ENCODE measurements at places on chromosomes 1 and 21.

- DNase-seq = no peak
These were observed 366.0 kb downstream of the TTLL7 start for GRCh38 chr1:83632906-83633305.

DNA sequence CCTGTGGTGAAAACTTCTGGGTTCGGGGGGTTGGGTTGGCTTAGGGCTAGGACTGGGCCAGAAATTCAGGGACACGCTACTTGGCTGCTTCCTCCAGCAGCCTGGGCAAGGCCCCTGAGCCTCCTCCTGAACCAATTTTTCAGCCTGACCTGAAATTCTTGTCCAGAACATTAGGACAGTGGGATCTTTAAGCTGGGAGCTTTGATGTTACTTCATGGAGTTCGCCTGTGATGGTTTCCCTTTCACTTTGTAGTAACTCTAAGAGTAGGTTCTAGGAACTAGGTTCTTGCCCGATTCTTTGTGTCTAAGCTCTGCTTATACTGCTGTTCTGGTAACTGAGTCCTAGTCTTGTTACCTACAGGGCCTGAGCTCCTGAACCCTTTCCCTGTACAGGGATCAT is 75.3 kb downstream of the S1PR1 start:
- DNase-seq = no peak

DNA sequence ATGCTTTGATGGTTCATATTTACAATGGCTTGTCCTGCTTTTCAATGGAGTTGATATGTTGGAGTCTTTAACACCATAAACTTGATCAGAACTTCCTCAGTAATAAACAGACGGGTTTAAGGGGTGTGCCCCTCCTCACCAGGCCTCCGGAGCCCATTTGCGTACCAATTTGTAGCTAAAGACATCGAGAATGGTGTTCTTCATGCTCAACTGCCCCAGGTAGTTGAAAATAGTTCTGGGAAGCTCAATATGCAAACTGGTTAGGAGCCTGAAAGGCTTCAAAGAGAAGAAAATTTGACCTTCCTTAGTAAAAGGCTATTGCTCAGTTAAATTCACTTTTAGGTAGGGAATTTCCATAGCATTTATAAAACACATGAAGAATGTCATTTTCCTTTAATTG is 68.1 kb upstream of the RRP15 start:
- DNase-seq = no peak

- DNase-seq = no peak
These were observed 5.6 kb upstream of the CENPS start for GRCh38 chr1:10424651-10425050.

GRCh38 chr1:220487297-220487820 is 40.6 kb upstream of the MARK1 start:
- DNase-seq = peak; percentile 42

- no peak for DNase-seq
These were observed 20.9 kb downstream of the BATF3 start for GRCh38 chr1:212678456-212679410.

- no peak for DNase-seq
These were observed 4.2 kb downstream of the TFAP2E start for GRCh38 chr1:35577071-35577998.

DNA sequence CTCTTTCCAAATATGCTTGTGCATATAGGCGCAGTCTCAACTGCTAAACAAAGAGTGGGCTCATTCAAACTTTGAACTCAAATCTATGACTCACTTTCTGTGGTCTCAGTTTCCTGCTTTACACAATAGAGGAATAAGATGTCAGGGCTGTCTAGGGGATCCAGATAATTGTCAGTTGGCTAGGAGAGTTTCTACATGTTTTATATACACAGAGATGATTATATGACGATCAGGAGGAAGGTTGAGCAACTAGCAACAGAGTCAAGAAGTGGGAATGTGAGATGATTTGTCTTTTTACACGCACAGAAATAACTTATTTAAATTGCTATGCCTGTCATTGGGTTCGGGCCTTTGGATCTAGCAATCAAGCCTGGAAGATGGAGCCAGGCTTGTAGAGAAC is 299.4 kb upstream of the LYPLAL1 start:
- DNase-seq = no peak

- DNase-seq = peak; percentile 77
These were observed 61.4 kb upstream of the LRRN2 start for GRCh38 chr1:204746838-204747442.

DNA sequence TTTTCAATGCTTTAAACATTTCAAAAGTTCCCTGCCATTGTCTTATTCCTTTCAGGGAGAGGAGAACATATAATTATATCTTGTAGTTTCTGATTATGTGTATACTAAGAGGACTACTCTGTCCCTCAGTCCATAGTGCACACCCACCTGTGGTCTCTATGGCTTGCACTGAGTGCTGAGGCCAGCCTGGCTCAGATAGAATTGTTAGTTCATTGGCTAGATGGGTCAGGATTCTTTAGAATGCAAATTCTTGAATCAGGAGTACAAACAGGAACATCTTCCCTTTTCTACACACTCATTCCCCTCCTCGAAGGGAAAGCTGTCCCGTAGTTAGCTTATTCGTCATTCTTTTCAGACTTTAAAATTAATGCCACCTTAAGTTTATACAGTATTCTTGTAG is 8.2 kb downstream of the BACH1 start:
- DNase-seq = no peak

- DNase-seq = no peak
These were observed 43.7 kb downstream of the COL6A1 start for GRCh38 chr21:46025113-46025770.

GRCh38 chr1:111204201-111204982 is 3.9 kb upstream of the DENND2D start:
- DNase-seq = no peak

GRCh38 chr1:56285554-56286402 is 293.6 kb downstream of the PLPP3 start:
- no peak for DNase-seq

- no peak for DNase-seq
These were observed 38.9 kb downstream of the MCOLN2 start for GRCh38 chr1:84957966-84958365.

DNA sequence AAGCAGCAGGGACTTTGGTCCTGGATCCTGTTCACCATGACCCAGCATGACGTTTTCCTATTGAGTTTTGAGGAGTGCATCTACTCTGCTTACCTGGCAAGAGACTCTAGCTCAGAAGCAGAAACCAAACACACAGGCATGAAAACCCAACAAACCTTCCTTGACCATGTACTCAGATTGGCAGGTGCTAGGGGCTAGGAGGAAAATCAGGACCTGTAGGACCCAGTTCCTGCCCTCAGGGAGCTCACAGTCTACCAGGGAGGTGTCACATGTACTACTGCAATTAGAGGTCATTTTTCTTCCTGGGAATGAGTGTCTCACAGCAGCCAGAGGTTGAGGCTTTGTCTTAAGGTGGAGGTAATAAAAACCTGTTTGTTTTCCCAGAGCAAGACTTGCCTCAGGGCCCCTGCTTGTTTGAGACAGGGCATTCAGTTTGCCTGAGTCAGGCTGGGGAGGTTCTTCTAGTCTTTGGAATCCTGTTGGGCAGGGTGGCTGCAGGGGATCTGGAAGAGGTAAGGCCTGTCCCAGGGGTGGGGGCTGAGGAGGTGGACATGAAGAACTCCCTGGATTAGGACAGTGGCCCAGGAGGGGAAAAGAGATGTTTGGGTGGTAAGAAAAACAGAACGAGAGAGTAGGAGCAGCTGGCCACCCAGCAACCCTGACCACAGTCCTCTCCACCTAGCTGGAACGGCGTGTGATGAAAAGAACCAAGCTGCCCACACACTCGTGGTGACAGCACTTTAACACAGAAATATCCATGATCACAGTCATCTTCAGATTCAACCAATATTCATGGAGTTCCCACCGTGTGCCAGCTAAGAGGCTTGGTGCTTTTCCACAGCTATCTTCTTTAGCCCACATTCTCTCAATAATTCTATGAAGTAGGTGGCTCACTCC is 30.8 kb downstream of the IER5 start:
- no peak for DNase-seq

DNA sequence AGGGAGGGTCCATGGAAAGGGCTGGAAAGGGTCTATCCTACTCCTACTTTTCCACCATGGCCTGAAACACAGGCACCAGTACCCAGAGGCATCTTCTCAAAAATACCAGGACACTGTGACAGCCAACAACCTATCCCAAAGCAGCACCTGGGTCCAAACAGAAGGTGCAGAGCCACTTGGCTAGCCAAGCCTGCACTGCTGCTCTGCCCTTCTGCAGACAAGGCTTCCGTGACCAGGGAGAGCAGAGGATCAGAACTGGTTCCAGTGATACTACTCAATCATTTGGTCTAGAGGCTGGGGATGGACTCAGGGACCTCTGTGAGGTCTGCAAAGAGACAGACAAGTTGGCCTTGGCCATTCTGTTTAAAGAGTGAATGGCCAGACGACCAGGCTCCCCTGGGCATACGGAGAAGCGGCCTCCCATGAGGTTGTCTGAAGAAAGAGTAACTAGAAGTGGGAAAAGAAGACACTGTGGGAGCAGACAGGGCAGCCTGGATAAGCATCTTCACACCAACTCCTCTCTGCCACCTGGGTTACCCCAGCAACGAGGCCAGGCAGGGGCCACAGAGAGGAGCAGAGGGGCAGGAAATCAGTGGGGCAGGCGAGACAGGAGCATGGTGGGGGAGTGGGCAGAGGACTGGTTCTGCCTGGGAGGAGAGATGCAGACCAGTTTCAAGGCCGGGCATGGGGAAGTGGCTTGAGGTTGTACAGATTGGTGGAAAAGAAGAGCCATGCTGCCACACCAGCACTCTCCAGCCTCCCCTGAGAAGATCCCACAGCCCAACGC is 5.7 kb downstream of the KCNN3 start:
- no peak for DNase-seq

- DNase-seq = no peak
These were observed 385.7 kb downstream of the PLPP3 start for GRCh38 chr1:56193656-56194055.

DNA sequence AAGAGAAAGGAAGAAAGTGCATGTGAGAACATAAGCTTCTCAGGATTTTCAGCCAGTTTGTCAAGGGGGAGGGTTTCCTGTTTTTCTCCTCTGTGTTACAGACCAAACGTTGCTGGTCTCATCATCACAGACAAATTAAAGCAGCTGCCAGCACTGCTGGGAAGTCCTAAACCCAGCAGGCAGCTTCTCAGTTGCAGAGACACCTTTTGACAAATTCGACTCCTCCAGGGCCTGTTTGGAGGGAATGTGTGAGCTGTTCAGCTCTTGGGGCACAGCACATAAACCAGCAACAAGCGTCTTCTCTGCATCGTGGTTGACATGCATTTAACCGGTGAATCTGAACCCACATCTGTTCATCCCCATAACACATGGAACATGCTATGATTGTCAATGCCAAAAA is 454.6 kb upstream of the RUNX1 start:
- DNase-seq = no peak

- DNase-seq = no peak
These were observed 550 bp upstream of the PTBP2 start for GRCh38 chr1:96721053-96721415.

- no peak for DNase-seq
These were observed 53.9 kb upstream of the LBR start for GRCh38 chr1:225481738-225482137.

DNA sequence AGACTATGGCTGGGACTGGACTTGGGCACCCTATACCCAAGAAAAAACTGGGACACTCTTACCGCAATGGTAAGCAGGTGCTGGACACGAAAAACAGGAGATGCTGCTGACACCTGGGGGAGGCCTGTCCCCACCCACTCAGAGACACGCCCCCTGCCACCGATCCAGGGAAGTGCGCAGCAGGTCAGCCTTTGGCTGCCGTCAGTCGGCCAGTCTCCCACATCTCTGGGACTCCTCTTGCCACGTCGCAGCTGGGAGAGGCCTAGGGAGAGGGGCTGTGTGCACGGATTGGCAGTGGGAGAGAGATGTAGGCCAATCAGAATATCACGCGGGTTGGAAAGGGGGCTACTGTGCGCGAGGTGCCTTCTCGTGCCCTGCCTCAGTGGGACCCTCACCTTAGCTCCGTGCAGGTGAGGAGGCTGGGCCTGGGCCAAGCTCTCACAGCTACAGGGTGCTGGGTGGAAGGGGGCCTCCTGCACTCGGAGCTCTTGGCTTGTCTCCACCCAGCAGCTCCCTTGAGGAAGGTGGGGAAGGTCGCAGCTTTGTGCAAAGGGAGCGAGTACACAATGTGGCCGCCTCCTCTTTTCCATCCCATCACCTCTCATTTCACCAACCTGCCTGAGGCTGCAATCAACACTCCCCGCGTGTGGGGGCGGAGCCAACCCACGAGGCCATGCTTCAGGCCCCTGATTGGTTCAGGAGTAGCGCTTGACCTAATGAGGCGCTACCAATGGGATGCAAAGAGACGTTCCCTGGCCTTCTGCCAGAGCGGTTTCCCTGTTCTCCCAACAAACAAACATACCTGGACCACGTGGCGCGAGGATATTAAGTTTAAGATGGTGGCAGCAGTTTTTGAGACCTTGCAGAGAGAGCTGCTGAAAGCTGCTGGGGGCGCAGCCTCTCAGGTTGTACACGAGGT is 25.7 kb upstream of the LDLRAP1 start:
- no peak for DNase-seq

GRCh38 chr1:106600626-106601025 is 455.8 kb upstream of the PRMT6 start:
- DNase-seq = no peak

DNA sequence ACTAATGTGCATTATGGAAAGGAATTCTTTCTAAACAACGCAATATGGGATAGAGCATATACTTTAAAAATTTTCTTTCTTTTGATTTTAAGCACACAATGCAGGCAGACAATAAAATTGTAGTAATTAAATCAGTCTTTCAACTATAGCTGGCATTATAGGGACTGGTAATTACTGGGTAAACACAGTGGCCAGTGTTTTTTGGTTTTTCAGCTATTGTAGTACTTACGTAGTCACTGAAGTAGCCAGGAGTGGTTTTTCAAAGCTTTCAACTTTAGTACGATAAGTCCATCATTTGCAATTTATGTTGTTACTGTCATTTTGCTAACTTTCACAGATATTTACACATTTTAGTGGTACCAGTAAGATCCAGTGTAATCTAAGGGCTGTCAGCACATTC is 50.6 kb downstream of the RAB3GAP2 start:
- DNase-seq = no peak

DNA sequence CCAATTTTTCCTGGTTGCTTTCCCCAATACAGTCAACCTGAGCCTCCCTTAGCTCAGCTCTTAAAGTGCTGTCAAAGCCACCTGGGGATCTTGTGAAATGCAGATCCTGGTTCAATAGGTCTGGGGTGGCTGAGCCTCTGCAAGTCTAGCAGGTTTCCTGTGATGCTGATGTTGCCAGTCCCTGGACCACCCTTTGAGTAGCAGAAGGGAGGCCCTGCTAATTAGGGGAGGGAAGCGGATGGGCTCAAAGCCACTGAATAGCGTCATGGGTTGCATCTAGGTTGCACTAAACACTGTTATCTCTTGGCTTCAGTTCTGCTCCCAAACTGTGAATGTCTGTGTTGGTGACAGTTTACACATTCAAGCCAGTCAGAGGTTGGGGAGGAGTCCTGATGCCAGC is 127.2 kb downstream of the KAZN start:
- DNase-seq = no peak

- DNase-seq = no peak
These were observed 180.2 kb upstream of the MAP1LC3C start for GRCh38 chr1:242178924-242179708.

GRCh38 chr1:171922999-171923398 is 81.7 kb downstream of the DNM3 start:
- DNase-seq = no peak

GRCh38 chr1:192382758-192383157 is 66.0 kb downstream of the RGS21 start:
- DNase-seq = peak; percentile 11
